ENCODE measurements at places on chromosomes 11 and 22. TPM values are rescaled to one million over a fixed set of nuclear protein-coding genes. Genes with fewer than 3 reads are reported as not detected.

- H3K4me1 ChIP-seq = peaks cover 48% of the 10 kb centered on the region
- H3K27me3 ChIP-seq = no peaks in the 10 kb centered on the region
- H3K4me3 ChIP-seq = no peak overlapping the region
- DNase-seq = no peak
- no peak overlapping the region for H3K27ac ChIP-seq
- H3K36me3 ChIP-seq = peaks cover 4% of the 10 kb centered on the region
These were observed 31.5 kb downstream of the CD44 start for GRCh38 chr11:35170503-35170902.

- DNase-seq = no peak
- no peak overlapping the region for H3K27ac ChIP-seq
- no peaks in the 10 kb centered on the region for H3K36me3 ChIP-seq
- peaks cover 4% of the 10 kb centered on the region for H3K4me1 ChIP-seq
- H3K27me3 ChIP-seq = peaks cover 7% of the 10 kb centered on the region
These were observed 14.9 kb downstream of the TP53AIP1 start for GRCh38 chr11:128927683-128928336.

DNA sequence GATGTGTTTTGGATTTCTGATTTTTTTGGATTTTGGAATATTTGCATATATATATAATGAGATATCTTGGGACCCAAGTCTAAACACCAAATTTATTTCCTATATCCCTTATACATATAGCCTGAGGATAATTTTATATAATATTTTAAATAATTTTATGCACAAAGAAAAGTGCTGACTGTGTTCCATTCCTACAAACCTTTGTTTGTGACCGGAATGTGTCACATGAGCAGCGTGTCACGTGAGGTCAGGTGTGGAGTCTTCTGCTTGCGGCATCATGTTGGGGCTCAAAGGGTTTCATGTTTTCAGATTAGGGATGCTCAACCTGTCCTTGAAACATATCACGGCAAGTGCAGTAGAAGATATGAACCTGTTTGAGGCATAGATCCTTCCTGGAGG lies 65.6 kb downstream of the SCN3B start:
- DNase-seq = no peak
- H3K36me3 ChIP-seq = peaks cover 30% of the 10 kb centered on the region
- H3K4me3 ChIP-seq = no peak overlapping the region

The TRPM5 gene
- 0.38 TPM for total RNA-seq

GRCh38 chr11:71265559-71266092 lies 13.2 kb upstream of the SHANK2 start:
- H3K36me3 ChIP-seq = no peaks in the 10 kb centered on the region
- H3K27ac ChIP-seq = no peak overlapping the region
- H3K4me3 ChIP-seq = no peak overlapping the region
- DNase-seq = no peak

Data from endothelial cell (in vitro differentiated cells).